RCC 7860 (cell line): ENCODE measurements at places on chromosomes 12 and 14.

DNA sequence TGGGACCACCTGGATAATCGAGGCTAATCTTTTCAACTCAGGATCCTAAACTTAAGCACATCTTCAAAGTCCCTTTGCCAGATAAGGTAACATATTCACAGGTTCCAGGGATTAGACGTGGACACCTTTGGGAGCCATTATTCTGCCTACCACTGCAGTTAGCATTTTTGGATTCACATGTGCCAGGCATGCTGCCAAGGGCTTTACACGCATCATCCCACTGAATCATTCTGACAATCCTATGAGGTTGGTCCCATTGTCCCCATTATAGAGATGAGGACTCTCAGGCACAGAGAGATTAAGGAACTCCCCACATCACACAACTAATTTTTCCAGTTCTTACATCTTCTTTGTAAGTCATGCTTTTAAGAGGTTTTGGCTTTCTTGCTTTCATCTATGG, 34.5 kb downstream of the RTN1 start:
- DNase-seq = no peak

- DNase-seq = peak; percentile 66
Measured at GRCh38 chr12:4855121-4855924, 54.4 kb upstream of the KCNA1 start.

- peak; percentile 79 for DNase-seq
Measured at GRCh38 chr12:538731-539539, 79.2 kb downstream of the B4GALNT3 start.

DNA sequence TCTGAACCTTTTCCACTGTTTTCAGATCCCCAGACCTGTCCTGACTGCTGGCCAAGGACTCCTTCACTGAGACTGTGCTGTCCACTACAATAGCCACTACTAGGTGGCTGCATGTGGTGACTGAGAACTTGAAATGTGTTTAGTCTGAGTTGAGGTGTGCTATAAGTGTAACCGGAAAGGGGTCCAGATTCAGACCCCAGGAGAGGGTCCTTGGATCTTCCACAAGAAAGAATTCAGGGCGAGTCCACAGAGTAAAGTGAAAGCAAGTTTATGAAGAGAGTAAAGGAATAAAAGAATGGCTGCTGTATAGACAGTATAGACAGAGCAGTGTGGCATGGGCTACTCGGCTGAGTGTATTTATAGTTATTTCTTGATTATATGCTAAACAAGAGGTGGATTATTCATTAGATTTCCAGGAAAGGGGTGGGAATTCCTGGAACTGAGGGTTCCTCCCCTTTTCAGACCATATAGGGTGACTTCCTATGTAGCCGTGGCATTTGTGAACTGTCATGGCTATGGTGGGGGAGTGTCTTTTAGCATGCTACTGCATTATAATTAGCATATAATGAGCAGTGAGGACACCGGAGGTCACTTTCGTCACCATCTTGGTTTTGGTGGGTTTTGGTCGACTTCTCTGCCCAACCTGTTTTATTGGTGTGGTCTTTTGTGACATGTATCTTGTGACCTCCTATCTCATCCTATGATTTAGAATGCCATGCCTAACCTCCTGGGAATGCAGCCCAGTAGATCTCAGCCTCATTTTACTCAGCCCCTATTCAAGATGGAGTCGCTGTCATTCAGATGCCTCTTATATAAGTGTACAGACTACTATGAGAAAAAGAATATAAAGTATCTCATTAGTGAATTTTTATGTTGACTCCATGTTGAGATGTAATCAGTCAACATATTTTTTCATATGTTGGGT, 70.0 kb upstream of the SRSF5 start:
- DNase-seq = no peak

DNA sequence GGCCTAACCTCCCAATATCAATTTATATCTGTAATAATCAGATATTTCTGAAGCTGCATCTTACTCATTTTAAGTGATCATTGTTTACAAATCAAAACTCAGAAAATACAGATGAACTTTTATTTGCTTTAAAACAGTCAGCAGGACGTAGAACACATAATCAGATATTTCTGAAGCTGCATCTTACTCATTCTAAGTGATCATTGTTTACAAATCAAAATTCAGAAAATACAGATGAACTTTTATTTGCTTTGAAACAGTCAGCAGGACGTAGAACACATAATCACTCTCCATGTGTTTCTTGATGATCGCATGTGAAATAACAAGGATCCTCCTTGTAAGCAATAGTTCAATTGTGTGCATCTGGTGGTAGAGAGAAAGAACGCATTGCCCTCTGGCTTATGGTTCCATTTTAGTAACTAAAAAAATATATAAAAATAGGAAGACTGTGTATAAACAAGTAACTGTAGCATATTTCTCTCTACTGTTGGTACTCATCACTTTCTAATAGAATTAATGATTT, 15.0 kb upstream of the TMTC2 start:
- DNase-seq = no peak

- DNase-seq = no peak
Measured at GRCh38 chr12:11174022-11174421, 3.0 kb downstream of the SMIM10L1 start.

- DNase-seq = no peak
Measured at GRCh38 chr12:62919838-62920237, 15.1 kb downstream of the PPM1H start.
